Fibroblast of upper back skin (primary cell): ENCODE measurements at places on chromosomes 1 and 21.

DNA sequence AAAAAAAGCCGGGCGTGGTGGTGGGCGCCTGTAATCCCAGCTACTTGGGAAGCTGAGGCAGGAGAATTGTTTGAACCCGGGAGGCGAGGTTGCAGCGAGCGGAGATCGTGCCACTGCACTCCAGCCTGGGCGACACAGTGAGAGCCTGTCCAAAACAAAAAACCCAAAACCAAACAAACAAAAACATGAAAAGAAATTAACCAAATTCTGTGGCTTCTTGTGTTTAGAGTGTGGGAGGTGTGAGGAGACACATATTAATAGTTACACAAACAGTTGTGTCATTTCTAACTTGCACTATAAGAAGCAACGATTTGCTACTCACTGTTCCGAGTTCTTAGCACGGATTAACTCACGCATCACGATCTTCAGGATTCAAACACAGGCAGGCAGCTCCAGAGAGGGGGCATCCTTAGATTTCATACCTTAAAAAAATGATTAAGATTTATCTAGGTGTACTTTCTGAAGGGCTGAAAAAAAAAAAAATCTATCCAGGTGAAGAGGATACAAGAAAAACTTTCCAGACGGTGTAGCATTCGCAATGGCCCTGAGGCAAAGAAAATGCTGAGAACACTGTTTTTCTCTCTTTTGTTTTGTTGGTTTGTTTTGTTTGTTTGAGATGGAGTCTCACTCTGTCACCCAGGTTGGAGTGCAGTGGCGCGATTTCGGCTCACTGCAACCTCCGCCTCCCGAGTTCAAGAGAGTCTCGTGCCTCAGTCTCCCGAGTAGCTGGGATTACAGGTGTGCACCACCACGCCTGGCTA lies 713 bp upstream of the HMGCL start:
- DNase-seq: no peak

DNA sequence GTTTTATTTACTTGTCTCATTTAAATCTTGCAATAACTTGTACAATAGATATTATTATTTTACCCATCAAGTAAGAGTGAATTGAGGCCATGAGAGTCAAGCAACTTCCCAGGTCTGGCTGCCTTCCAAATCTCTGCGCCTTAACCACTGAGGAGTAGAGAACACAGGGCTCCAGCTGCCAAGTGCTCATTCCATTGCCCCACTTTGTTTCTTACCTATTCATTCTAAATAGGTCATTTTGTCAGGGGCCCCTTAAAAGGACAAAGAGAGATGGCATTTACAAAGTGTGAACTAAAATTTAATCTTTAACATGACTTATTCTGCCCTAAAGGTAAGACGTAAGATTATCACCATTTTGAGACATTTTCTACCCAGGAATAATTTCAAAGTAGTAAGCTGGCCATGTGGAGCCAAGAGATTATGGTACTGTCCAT lies 3.5 kb downstream of the PPP1R15B start:
- DNase-seq: peak; percentile 78

- no peak for DNase-seq
These were observed 15.6 kb upstream of the MYOCOS start for GRCh38 chr1:171606402-171606941.

DNA sequence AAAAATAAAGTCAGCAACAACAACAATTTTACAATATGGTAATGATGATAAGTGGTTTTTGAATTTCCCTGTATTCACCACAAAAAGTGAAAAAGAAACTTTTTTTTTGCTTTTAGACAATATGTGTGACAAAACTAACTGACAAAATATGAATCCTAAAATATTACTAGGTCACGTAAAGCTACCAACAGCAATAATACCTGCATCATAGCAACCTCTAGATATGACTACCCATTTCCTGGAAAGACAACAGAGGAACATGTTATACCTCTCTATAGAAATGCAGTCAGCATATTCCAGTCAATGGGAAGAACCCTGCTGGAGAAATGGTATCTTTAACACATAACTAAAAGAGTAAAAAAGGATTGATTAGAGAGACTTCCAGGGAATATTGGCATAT lies 73.7 kb downstream of the PDE4B start:
- no peak for DNase-seq

GRCh38 chr1:37718181-37718900 lies 26.0 kb downstream of the CDCA8 start:
- no peak for DNase-seq

GRCh38 chr1:84350550-84350949 lies 47.7 kb upstream of the DNASE2B start:
- DNase-seq: no peak

DNA sequence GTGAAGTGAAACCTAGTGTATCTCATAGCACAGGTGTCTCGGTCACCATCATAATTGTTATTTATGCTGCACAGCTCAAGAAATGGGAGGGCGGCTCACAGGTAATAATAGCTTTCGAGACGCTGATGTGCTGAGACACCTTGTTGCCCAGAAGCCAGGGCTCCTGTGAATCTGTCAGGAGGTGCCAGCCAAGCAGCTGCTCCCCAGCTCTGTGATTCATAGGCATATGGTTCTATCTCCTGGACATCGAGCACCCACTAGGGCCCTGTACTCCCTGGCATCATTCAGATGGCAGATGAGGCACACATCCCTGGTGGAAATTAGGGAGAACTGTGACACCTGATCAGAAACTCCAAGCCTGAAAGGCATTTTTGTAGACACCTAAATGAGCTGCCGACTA lies 53.5 kb downstream of the SYT6 start:
- no peak for DNase-seq

DNA sequence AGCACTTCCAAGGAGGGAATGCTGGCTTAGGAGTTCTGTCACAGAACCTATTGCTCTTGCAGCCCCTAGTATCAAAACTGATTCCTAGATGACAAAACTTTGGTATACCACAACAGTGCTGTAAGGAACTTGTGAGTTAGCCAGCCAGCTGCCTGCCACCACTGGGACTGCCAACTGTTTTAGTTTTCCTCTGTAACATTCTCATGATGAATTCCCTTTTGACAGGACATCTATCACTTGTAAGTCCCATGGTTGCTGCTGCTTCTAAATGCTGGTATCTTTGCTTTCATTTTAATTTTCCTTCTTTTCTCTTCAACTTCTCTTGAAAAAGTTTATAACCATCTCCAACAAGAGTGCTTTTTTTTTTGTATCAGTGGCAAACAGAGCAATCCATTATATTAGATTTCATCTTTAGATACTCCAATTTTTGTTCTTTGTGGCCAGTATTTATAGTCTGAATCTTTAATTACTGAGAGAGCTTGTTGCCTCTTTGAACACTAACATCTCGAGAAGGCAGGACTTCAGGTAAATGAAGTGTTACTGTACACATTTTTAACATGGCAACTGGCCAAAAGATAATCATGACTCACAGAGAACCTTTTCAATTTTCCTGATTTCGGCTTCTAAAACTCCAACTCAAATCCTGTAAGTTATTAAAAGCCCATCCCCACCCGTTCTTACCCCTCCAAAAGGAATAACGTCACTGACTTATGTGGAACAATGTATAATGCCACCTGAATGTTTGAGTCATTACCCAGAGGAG lies 19.8 kb downstream of the DBT start:
- DNase-seq: no peak
